ENCODE measurements at places on chromosomes 6 and 20.

- DNase-seq = no peak
Measured at GRCh38 chr6:88380618-88381288, 214.6 kb upstream of the CNR1 start.

DNA sequence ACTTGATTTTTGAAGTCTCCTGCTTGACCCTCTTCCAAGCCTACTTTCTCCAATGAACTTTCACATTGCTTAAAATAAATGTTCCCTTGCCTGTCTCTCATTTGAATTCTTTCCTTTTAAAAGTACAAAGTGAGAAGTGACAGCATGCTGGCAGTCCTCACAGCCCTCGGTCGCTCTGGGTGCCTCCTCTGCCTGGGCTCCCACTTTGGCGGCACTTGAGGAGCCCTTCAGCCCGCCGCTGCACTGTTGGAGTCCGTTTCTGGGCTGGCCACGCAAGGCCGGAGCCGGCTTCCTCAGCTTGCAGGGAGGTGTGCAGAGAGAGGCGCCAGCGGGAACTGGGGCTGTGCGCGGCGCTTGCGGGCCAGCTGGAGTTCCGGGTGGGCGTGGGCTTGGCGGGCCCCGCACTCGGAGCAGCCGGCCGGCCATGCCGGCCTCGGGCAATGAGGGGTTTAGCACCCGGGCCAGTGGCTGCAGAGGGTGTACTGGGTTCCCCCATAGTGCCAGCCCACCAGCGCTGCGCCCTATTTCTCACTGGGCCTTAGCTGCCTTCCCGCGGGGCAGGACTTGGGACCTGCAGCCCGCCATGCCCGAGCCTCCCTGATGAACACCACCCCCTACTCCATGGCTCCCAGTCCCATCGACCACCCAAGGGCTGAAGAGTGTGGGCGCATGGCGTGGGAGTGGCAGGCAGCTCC is 31.9 kb downstream of the SERPINB6 start:
- DNase-seq = no peak

- no peak for DNase-seq
Measured at GRCh38 chr20:50629670-50630045, 61.7 kb downstream of the RIPOR3 start.

GRCh38 chr6:34205466-34205865 is 31.2 kb upstream of the HMGA1 start:
- DNase-seq = no peak

DNA sequence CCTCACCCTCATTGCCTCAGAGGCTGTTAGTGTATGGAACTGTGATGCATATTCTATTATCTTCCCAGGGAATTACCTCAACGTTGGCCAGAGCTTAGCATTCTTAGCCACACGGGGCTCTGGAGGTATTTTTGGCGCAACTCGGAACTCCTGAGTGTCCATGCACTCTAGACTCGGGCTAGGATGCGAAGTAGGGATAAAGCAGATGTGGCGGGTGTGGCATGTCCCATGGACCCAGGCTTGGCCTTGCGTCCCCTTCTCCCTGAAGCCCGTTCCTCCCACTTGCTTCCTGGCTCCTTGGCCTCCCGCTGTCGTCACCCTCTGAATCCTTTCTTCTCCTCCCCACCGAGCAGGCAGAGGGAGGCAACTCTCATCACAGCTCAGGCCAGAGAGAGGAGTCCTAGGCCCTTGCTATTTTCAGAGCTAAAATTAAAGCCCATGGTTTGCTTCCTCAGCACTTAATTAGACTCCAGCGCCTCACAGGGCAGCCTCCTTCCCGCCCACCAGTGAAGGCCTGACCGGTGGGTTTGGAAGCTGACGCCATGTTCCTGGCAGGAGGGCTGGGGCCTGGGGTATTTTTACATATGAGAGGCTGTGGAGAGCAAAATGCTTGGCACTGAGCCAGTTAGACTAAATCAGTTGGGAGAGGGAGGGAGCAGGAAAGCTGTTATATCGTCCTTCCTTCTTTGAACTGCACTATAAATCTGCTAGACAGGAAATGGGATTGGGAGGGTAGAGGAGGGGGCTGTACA is 138.7 kb downstream of the FOXO3 start:
- DNase-seq = no peak

DNA sequence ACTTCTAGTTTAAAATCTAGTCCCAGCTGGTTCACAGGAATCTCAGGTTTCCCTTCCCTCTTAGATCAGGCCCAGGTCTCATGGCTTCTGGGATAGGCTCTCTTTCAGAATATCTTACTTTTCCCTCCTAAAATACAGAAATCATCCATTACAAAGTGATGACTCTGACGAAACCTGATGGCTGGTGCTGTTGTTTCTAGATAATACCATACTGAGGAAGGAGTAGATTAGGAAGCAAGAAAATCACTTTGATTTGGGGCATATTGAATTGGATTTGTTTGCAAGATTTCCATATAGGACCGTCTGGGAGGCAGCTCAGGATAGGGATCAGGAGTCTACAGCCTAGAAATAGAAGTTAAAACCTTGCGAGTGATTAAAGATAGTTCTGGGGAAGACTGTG is 3.6 kb downstream of the ZKSCAN3 start:
- no peak for DNase-seq

GRCh38 chr6:169224185-169224695 is 29.4 kb downstream of the THBS2 start:
- no peak for DNase-seq
